Lung (tissue), 17 donors: ENCODE measurements at places on chromosomes 3 and 15.
A peak's percentile ranks its signal among the peaks of the same experiment; 100 is the strongest.

DNA sequence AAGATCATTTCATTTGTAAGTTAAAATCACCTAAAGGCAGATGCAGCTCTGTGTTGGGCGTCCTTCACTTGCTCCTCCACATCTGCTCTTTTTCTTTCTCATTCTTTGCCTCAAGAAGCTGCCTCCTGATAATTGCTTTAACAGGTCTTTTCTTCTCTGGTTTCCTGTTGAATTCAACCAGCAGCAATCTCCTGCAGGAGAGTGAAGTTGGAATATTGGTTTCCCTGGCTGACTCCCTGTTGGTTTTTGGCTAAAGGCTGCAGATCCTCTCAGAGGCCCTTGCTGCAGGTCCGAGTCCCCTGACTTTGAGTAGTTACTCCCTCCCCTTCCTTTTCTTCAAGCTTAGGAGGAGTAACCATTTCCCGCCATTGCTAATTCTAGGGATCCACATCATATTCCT, 4.2 kb downstream of the TP63 start:
- DNase-seq = no peak

GRCh38 chr3:195906865-195907683, 1.3 kb downstream of the TNK2 start:
- peak; percentile 51 for DNase-seq

- peak; percentile 68 for DNase-seq
Observed at GRCh38 chr15:73812806-73813465, 59.8 kb upstream of the INSYN1 start.

- peak; percentile 85 for DNase-seq
Observed at GRCh38 chr3:43153216-43154083, 47.6 kb upstream of the POMGNT2 start.

DNA sequence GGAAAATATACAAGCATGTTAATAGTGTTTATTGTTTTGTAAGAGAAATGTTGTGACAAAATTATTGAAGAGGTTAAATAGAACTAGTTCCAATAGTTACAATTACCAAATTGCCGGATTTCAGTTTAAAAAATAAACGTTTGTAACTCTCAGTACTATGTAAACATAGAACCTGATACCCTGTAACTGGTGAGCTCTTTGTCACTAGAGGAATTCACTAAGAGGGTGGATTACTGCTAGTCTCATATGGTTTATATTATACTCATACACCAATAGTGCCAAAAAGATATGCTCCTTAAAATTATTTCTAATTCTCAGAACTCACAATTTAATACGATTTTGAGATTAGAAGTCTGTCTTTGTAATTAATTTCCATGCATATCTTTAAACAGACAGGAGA, 7.6 kb upstream of the GMNC start:
- DNase-seq = no peak

DNA sequence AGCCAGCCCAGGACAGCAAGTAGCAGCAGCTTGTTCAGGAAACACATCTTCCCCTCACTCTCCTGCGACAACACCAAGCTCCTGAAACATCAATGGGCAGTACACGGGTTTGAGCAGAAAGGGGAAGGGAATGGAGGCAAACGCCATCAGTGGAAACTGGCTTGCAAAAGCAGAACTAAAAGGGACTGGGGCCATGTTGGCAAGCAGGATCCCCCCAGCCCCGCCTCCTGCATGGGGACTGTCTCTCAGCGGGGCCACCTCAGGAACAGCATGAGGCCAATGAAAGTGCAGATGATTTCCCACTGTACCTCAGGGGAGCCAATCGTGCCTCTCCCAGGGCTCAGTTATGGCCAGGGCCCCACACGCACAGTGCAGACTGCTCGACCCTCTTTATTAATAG, 6.8 kb downstream of the CDAN1 start:
- no peak for DNase-seq

DNA sequence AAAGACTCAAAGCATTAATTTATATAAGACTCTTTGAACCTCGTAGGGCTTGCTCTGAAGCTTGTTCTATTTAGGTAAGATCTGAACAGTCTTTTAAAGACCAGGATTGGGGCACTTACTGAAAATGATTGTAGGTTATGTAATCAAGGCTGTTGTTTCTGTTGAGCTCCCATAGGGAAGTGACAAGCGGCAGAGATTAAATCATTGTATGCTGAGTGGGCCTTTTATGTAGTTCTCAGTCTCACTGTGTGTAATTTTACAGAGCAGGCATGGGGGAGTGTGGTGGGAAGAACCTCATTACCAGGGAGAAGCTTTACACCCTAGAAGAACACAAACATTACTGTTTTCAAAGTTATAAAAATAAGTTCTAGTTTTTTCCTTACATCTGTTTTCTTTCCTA, 160.0 kb upstream of the SNTN start:
- DNase-seq = no peak

GRCh38 chr3:176521531-176522175, 675.6 kb downstream of the TBL1XR1 start:
- DNase-seq = no peak

DNA sequence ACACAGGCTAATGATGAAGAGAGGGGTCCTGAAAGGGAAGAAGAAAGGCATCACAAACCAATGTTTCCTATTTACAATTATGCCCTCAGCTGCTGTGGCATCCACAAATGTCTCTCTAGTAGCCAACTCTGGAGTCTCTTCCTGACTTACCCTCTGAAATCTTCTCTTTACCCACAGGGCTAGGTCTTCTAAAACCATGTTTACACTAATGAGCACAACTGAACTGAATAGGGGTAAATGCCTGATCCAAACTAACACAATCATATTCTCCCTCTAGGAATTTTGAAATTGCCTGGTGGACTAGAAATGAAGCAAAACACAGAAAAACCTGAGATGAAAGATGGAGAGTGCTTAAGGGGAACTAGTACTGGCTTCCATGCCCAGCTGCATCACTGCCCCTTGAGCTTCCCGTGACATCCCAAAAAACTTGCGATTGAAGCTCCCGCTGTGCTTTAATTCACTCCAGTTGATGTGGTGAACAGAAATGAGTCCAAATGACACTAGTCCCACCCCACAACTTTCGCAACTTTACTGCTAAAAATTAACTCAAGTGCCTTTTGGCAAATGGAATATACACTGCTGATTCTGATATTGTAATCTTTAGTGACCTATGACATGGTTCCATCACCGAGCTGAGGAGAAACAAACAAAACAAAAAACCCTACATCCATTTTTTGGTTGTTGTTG, 32.8 kb downstream of the CFAP20DC start:
- no peak for DNase-seq

DNA sequence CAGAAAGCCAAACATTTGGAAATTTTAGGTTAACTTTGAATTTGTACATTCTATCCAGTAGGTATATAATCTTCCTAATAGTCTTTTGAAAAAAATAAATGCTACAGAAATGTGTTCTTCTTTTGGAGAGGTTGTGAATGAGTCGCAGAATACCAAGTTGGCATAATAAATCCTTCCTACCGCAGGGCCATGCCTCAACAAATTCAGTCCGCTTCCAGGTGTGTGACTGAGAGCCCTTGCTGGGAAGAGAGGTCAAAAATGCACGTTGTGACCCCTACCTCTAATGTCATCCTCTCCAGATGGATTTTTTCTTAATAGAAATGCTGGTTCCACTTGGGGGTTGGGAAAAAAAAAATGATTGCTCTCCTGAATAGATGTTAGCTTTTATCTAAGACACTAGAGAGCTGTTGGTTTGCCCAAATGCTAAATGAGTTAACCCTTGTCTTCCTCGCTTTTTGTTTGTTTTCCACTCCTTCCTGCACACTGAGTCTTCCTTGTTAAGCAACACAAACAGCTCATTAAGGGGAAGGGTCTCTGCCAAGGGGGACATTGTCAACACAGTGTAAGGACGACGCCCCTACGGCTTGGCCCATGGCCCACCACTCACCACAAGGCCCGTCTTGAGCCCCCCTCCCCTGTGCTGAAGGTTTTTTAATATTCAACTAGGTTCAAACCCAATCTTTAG, 33.9 kb downstream of the RLBP1 start:
- no peak for DNase-seq

- peak; percentile 37 for DNase-seq
Observed at GRCh38 chr3:18111796-18112232, 313.3 kb downstream of the SATB1 start.

GRCh38 chr3:44482721-44483120, 5.3 kb upstream of the ZNF445 start:
- no peak for DNase-seq

- DNase-seq = no peak
Observed at GRCh38 chr3:172289583-172289982, 158.7 kb downstream of the GHSR start.

GRCh38 chr3:182105875-182106274, 394.1 kb downstream of the SOX2 start:
- no peak for DNase-seq

DNA sequence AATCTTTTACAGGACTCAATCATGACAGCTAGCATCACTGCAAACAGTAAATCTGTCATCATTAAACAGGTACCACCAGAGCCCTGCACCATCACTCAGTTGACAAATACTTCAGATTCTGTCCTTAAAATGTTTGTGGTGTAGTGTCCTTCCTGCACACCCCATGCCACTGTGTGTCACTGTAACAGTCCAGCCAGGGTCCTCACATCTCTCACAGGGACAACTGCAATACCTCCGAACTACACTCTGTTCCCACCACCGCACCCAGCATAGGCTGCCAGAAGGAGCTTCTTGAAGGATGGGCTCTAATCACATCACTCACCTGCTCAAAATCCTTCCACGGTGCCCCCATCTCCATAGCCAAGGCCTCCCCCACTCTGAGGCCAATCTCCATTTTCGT, 90.2 kb upstream of the FGF12 start:
- no peak for DNase-seq

GRCh38 chr3:178434206-178434805, 101.9 kb upstream of the KCNMB2 start:
- DNase-seq = no peak

GRCh38 chr15:101026656-101027272, 107.6 kb downstream of the LRRK1 start:
- peak; percentile 10 for DNase-seq

- DNase-seq = no peak
Observed at GRCh38 chr3:103218146-103218545, 783.3 kb downstream of the ZPLD1 start.

GRCh38 chr3:152176998-152177397, 91.7 kb upstream of the MBNL1 start:
- no peak for DNase-seq

- DNase-seq = no peak
Observed at GRCh38 chr3:122235147-122235546, 51.7 kb downstream of the CASR start.

- DNase-seq = no peak
Observed at GRCh38 chr15:56568466-56569167, 103.7 kb upstream of the MNS1 start.

- no peak for DNase-seq
Observed at GRCh38 chr3:24062916-24063315, 117.8 kb downstream of the NR1D2 start.

- peak; percentile 15 for DNase-seq
Observed at GRCh38 chr3:161372321-161373260, 1.3 kb upstream of the SPTSSB start.
